ENCODE measurements at places on chromosomes 3 and 15.

DNA sequence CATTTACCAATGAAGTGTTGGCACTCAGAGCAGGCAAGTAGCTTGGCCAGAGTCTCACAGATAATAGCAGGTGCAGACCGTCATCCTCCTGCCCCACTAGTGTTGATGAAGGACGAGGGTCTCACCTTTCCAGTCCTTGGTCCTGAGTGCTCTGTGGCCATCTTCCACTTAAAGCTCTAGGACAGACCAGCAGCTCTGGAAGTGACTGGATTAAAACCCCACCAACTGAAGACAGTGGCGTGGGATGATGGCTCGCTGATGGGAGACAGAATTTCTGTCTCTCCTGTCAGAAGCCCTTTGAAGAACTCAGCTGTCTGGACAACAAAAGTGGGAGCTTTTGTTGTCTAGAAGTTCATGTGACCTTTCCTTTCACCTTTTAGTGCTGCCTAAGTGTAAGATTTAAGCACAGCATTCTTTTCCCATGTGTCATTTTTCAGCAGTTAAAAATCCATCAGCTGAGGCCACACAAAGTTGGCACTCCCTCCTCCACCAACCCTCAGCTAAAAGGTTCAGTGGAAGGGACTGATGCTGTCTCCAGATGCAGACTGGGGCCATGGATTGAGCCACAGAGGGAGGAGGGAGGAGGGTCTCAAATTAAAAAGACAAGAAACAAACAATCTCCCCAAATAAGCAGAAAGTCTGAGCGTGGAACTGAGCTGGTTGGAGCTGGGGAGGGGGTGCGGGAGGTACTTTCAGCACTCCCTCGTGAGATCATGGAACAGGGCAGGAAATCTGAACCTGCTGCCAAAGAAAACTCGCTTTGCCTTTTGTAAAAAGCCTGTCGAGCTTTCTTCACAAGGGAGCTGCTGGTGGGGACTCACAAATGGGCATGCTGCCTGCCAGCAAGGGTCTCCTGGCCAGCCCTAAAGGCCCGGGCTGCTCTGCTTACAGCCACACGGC lies 148.5 kb upstream of the CTDSPL start:
- no peak for DNase-seq

DNA sequence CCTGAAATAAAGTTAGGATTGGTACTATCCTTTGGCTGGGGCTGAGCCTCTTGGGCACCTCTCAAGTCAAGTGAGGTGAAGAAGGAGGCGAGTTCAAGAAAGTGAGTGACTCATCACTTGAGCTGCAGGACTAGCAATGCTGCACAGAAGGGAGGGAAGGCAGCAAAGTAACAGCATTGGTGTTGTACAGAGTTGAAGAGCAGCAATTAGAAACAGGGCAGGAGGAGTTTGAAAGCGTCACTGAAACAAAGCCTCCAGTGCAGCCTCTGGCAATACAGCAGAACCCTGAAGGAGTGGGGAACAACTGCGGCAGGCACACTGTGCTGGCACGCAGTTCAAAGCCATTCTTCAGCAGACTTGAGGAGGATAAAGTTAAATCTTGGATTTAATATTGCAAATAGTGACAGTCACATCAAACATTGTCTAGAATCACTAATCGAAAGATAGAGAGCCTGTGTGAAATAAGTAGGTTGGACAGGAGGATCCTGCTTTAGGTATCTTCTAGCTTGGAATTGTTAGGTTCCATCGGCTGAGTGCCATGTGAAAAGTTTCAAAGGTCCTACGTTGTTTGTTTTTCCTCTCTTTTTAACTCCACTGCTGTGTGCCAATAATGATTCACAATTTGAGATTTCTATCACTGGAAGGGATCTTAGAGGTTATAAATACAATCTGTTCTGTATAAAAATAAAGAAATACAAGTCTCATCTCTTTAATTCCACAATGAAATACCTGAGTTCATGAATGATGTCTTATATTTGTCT lies 479.8 kb downstream of the NAALADL2 start:
- DNase-seq: no peak

DNA sequence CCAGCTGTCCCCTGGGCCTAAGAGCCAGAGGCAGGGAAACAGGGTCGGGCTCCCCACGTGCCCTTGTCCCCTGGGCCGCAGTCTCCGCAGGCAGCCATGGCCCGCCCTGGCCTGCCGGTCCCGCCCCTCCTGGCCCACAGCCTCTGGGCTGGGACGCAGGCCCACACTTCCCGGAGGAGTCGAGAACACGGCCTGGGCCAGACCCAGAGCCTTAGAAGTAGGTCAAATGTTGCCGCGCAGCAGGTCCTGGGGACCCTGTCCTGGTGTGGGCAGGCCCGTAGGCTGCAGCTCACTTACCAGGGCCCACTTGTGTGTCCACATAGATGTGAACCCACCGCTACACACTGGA lies 4.3 kb upstream of the MYL3 start:
- no peak for DNase-seq

- no peak for DNase-seq
Observed at GRCh38 chr3:43400781-43401730, 114.7 kb downstream of the SNRK start.

DNA sequence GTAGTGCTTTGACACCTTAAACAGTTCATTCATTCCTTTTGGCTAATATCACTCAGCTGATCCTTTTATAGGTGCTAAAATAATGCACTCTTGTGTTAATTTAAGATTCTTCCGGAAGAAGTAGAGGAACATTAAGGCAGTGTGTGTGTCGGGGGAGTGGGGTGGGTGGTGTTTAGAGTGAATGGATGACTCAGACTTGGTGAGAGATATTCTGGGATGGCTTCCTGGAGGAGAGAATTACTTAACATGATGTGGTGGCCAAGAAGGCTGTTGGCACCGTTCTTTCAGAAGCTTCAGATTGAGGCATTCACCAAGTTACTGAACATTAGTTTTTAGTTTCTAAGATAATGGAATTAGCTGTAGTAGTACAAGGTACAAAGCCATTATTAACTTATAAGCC lies 125.6 kb upstream of the ROPN1 start:
- no peak for DNase-seq

DNA sequence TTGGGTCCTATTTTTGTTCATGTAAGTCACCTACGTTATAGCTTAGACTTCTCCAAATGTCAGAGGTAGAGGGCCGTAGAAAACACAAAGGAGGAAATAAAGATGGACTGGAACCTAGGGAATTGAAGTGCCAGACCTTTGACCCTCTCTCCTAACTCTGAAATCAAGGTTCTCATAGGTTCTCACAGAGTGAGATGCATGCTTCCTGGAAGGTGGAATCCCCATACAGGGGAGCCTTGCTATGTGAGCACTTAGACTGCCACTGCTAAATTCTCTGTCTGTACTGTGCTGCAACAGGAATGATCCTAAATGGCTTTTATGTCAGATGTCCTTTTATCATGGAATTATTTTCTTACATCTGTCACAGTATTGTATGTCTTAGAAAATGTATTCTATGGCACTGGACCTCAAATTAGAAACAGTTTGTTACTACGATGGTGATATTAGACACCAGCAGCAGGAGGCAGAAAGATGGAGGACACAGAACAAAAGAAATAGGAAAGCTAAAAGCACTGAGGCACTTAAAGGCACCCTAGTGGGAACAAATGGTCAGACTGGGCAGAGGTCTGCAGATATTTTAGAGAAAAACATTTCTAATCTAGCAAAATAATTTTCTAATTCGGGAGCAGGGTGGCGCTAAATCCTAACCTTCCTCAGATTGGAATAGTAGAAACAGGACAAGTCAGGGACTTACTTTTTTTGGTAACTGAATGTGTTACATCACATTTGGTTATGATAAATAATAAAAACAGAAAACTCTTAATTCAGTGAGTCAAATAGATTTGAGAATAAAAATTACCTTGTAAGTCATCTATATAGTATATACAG lies 60.2 kb upstream of the CDAN1 start:
- no peak for DNase-seq

Data from activated CD8-positive, alpha-beta memory T cell treated with anti-CD3 and anti-CD28 coated beads, Interleukin-2, amount 50 U/mL, for 48 hours (primary cell).